Activated B cell treated with CpG ODN at 0.5 μM for 24 hours (primary cell): ENCODE measurements at places on chromosomes 1 and 21. TPM values are rescaled to one million over a fixed set of nuclear protein-coding genes. Genes with fewer than 3 reads are reported as not detected.

- H3K36me3 ChIP-seq = no peaks in the 10 kb centered on the region
- no peak overlapping the region for H3K27ac ChIP-seq
- no peaks in the 10 kb centered on the region for H3K27me3 ChIP-seq
Measured at GRCh38 chr1:185646202-185646683, 87.9 kb upstream of the HMCN1 start.

DNA sequence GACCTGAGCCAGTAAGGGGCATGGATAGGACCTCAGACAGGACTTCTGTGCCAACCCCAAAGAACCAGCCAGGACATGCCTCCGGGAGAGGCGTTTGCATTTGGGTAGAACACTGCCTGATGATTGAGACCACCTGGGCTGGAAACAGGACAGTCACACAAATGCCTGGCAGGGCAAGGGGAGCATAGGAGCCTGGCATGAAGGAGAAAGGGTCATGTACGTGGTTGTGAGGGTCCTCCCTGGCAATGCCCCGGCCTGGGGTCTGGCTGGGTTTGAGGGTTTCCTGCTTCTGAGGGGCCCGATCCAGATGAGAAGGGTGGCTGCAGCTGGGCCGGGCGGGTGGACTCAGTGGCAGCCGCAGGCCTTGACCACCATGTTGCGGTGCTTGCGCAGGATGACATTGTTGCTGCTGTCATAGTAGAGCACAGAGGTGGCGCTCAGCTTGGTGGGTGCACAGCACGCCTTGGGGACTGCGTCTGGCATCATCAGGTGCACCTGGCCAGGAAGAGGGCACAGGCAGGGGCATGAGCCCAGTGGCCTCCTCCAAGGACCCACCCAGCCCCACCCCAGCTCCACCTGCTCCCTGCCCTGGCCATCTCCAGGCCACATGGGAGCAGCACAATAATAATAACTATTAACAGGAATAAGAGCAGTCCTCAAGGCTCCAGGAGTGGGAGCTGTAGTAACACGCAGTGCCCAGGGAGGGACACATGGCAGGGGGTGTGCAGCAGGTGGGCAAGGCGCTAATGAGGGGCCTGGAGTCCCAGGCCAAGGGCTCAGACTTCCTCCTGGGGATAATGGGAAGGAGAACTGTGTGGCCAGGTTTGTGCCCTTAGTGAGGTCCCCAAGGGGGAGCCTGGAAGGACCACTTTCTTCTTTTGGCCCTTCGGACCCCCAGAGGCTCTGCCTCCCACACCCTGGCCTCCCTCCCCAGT, 10.8 kb downstream of the OXCT2 start:
- H3K4me1 ChIP-seq = no peaks in the 10 kb centered on the region
- peaks cover 55% of the 10 kb centered on the region for H3K36me3 ChIP-seq
- no peaks in the 10 kb centered on the region for H3K27me3 ChIP-seq

Gene GUCA2A
- not detected in 2 replicates for total RNA-seq

Gene C1orf116
- total RNA-seq = 0.09 TPM in 1 of 2 replicates, not detected in the other

GRCh38 chr1:41386196-41386663, 25.0 kb downstream of the FOXO6 start:
- no peak for DNase-seq
- peaks cover 14% of the 10 kb centered on the region for H3K4me1 ChIP-seq
- no peak overlapping the region for H3K27ac ChIP-seq

GRCh38 chr1:240985081-240985480, 371.9 kb downstream of the RGS7 start:
- no peak overlapping the region for H3K4me3 ChIP-seq
- no peak for DNase-seq
- no peaks in the 10 kb centered on the region for H3K27me3 ChIP-seq

Gene LDLRAD2
- 0.64 and 0.67 TPM in 2 replicates for total RNA-seq

Gene HPCAL4
- total RNA-seq = not detected in 2 replicates

DNA sequence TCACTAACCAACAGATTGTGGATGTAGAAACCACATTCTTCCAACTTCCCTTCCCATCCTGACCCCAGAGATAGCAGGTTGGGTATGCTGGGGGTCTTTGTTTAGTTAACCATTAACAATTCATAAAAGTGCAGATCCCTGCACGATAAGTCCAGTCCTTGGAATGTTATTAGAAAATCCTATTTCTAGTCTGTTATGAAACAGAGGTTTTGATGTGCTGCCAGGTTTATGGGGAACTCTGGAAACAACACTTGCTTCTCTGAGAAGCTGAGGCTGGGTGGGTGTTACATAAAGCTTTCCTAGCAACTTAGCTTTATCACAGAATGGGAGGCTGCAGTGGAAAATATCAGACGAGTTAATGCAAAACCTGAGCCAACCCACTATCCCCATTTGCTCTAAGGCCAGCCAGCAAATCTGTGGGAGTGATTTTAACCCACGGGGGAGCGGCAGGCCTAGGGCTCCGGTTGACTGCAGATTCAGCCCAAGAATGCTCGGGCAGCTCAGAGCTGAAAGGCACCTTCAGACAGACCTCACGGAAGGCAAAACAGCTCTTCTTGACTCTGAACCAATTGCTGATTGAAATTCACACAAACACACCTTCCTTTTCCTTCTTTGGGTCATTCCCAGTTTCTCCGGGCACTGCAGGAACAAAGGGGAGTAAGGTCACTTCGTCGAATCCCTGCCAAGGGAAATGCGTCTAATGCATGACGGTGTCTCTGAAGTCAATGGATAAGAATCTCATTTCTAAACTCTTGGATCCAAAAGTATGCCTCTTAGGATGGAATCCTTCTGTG, 111.7 kb upstream of the IRF2BP2 start:
- DNase-seq = no peak
- no peak overlapping the region for H3K27ac ChIP-seq
- H3K27me3 ChIP-seq = no peaks in the 10 kb centered on the region
- H3K36me3 ChIP-seq = no peaks in the 10 kb centered on the region

DNA sequence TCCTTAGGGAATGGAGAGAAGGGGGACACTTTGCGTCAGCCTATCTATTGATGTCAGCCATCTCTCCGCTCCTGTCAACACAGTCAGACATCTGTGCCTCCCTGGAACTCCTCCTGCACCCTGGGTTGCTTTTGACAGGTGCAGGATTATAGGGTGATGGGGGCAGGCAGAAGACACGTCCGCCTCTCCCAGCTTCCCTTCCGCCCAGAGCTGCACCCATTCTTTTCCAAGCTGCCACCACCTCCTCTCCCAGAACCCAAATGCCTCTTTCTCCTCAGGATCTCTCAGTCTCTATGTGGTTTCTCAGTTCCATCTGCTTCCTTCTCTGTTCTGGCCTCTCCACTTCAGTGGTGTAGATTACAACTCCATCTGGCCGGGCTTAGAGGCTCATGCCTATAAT, 17.1 kb upstream of the KIF1B start:
- H3K4me3 ChIP-seq = no peak overlapping the region
- H3K27ac ChIP-seq = no peak overlapping the region
- DNase-seq = no peak
- no peaks in the 10 kb centered on the region for H3K36me3 ChIP-seq
- no peaks in the 10 kb centered on the region for H3K27me3 ChIP-seq

Gene SERPINC1
- total RNA-seq = 0.24 TPM in 2 replicates

Gene PTPRC
- total RNA-seq = 426 and 506 TPM in 2 replicates

- no peaks in the 10 kb centered on the region for H3K36me3 ChIP-seq
- no peaks in the 10 kb centered on the region for H3K4me1 ChIP-seq
- no peak for DNase-seq
- no peak overlapping the region for H3K4me3 ChIP-seq
- H3K27me3 ChIP-seq = peaks cover 3% of the 10 kb centered on the region
Measured at GRCh38 chr1:56978819-56979218, 13.0 kb upstream of the C8B start.
